Stimulated activated CD8-positive, alpha-beta memory T cell treated with anti-CD3 and anti-CD28 coated beads, Interleukin-15, amount 100 ng/mL, for 4 hours (primary cell): ENCODE measurements at places on chromosomes 3 and 15.

GRCh38 chr3:21668012-21668411, 83.0 kb downstream of the ZNF385D start:
- DNase-seq, result no peak

DNA sequence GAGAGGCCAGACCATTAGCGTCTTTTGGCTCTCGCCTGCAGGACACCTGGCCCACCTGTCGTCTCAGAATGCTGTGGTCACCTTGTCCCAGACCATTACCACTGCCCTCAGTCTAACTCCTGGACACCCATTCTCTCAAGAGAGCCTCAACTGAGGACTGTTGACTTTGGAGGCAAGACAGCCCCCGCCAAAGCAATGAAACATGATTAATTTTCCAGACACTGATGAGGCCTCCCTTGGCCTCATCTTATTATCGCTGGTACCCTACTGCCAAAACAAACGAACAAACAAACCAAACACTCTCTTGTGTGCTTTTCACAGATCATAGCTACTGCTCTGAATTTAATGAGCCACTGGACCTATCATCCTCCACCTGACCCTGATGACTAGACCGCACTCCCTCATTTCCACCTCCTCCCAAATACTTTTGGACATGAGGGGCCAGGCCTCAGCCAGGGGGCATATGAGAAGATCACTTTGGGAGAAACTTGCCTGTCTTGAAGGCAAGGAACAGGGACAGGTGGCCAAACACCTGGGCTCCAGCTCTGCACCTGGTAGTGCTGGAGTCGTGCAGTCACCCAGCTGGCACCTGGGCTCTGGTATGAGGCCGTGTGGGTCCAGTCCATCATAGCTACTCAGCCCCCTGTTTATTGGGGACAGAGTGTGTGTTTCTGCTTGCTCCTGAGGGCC, 27.6 kb downstream of the ALS2CL start:
- no peak for DNase-seq

GRCh38 chr15:83913034-83913632, 259.2 kb downstream of the ADAMTSL3 start:
- DNase-seq, result no peak

GRCh38 chr3:130480736-130481135, 36.2 kb upstream of the COL6A6 start:
- no peak for DNase-seq

DNA sequence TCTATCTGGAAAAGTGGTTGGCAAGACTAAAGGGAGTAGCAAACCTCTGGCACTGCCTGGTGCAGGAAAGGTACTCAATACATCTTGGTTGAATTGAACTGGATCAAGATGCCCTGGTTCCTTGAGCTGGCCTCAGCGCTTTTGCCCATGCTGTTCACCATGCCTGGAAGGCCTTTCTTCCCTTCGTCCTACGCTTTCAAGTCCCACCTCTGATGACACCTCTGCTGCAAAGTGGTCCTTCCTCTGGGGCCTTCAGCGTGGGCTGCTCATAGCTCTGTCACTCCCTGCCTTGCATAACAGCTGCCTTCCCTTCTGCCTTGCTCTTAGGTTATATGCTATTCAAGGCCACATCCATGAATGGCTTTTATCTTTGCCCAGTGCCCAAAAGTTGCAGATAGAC, 23.0 kb downstream of the ITGA11 start:
- DNase-seq, result no peak

- no peak for DNase-seq
These were observed 225.0 kb downstream of the EPHA3 start for GRCh38 chr3:89332386-89332785.

DNA sequence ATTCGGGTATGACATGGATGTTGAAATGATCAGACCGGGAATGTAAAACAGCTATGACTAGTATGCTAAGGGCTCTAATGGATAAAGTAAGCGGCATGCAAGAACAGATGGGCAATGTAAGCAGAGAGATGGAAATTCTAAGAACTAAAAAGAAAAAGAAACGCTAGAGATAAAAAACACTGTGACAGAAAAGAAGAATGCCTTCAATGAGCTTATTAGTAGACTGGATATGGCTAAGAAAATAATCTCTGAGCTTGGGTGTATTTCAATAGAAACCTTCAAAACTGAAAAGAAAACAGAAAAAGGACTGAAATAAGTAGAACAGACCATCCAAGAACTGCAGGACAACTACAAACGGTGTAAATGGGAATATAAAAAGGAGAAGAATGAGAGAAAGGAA, 101.2 kb downstream of the HES1 start:
- no peak for DNase-seq

GRCh38 chr3:152087153-152087552, 181.6 kb upstream of the MBNL1 start:
- no peak for DNase-seq

DNA sequence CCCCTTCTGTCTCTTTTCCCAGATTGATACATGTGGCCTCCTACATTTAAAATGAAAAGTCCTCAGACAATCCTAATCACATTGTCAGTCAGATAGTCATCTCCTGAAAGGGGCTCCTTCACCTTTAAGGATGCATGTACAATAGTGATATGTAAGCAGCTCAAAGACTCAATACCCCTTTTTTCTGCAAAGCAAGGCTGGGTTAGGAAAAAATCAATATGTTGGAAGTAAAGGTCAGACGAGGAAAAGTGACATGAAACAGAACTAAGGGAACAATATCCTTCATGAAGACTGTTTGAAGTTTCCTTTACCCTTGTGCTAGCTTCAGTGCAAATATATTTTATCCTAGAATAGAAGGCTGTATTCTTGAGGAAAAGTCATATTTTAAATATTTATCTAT, 539.3 kb downstream of the NR2F2 start:
- DNase-seq, result no peak

DNA sequence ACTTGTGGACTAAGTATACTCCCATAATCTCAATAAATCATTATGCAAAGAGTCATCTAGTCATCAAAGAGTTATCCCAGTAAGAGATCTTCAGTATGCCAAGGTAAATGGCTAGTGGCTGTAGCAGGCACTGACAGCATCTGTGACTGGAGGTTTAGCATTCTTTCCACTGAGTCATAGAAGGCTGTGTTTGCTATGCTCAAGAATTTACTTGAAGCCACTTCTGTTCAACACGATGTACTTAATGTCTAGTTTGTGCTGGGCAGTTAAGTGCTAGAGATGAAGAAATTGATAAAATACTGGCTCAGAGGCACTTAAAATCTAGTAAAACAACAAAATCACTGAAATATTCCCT, 13.0 kb downstream of the ZBED2 start:
- DNase-seq, result no peak

DNA sequence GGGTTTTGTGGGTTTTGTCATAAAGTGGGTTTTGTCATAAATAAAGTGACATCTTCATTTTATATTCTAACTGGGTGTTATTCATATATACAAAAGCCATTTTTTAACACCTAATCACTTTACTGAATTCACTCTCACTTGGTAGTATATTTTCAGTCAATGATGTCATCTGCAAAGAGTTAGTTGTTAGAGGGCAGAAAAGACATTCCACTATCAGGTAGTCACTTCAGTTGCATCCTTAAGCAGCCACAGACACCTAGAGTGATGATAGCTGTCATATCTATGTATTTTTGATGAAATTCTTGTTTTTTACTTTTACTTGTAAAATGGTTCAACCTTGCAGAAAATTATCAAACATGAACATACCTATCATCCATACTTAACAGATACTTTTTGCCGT, 89.0 kb downstream of the DHX36 start:
- DNase-seq, result no peak

GRCh38 chr15:80599359-80599758, 95.8 kb upstream of the ABHD17C start:
- no peak for DNase-seq

GRCh38 chr3:128786434-128787020, 60.5 kb downstream of the RAB7A start:
- no peak for DNase-seq

GRCh38 chr3:58243976-58244585, 6.5 kb downstream of the ABHD6 start:
- DNase-seq, result no peak

- no peak for DNase-seq
These were observed 155.2 kb downstream of the XXYLT1 start for GRCh38 chr3:195115600-195116406.

GRCh38 chr15:30042556-30042955, 40.2 kb upstream of the GOLGA8J start:
- no peak for DNase-seq

DNA sequence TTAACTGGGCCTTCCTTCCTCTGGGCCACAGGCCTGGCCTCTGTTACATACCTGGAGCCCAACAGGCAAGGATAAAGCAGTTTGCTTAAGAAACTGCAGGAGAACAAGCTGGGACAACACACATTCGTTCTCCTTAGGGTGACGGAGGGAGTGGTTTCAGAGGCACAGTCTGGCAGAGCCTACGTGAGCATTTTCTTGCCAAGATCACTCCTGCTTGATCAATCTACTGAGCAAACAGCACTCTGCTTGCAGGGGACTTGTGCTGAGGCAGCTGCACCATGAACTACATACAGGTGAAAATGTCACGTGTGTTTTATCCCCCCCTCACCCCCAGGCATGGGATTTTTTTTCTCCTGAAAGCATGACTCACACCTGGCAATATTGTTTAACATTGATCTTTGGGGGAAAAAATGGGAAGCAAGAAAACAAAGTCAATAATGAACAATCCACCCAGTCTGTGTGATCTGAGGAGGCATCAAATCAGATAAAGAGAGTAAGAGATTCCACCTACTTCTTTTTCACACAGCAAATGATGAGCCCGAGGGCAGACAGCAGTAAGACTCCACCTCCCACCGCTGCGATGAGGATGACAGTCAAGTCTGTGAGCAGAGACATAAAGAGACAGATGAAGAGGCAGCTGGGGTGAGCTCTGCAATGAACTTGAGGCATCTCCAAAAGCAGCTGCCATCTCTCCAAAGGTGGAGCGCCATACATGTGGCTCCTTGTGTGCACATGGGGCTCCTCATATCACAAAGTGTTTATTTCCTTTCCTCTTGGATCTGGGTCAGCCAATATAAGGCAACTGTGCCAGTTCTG, 57.4 kb downstream of the CDCP1 start:
- no peak for DNase-seq

- no peak for DNase-seq
These were observed 5.8 kb upstream of the DIS3L start for GRCh38 chr15:66287461-66288057.

DNA sequence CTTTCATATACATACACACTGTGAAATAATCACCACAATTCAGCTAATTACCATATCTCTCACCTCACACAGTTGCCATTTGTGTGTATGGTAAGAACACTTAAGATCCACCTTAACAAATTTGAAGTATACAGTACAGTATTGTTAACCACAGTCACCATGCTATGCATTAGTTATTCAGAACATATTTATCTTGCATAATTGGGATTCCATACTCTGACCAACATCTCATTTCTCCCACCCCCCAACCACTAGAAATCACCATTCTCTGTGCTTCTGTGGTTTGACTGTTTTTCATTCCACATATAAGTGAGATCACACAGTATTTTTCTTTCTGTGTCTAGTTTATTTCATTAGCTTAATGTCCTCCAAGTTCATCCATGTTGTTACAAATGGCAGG, 247.7 kb upstream of the CTNNB1 start:
- DNase-seq, result no peak

GRCh38 chr3:155682426-155683343, 62.2 kb downstream of the PLCH1 start:
- DNase-seq, result no peak

DNA sequence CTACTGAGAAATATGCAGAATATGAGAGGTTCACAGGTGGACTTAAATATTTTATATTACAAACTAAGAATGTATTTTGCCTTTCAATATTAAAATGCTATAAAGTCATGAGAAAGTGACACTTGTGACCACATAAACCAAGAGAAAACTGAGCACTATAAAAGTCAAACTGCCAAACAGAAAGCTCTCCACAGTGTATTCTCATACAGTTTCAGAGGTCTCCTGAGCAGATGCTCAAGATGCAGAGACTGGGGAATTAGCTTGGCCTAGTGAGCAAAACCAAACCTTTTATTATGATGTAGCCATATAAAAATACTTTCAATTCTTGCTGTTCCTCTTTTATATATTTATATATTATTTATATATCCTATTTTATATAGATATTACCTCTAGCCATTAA, 227.8 kb downstream of the TBC1D5 start:
- DNase-seq, result no peak

DNA sequence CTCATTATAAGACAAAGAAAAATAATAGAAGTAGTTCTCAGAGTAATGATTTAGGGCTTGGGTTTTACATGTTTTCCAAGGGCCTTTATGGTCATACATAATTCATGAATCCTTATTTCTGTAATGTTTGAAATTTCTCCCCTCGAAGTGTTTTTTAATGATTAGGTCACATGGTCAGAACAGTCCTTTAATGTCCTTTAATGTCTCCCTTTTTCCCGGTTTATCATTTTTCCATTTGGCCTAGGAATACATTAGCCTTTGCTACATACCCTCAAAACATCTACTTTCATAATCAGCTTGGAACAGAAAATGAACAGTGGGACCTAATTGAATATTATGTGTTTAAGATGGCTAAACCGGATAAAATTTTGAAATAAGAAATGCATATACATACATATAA, 159.9 kb upstream of the ROBO2 start:
- DNase-seq, result no peak

DNA sequence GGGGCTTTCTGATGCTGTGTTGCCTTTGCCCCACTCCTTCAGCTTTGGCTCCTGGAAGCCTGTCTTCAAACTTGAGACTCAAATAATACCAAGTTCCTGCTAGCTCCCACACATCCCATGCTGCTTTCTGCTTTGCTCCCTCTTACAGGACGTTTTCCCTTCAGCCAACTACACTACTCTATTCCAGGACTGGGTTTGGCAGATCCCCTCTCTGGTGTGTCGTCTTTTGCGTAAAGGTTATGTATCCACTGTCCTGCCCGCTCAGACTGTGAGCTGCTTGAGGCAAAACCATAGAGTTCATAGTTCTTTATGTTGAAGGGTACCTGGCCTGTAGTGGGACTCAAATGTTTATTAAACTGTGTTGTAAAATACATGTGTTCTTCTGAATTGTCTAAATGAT, 25.4 kb downstream of the PPP2R3A start:
- no peak for DNase-seq

- DNase-seq, result no peak
These were observed 104.3 kb upstream of the TSC22D2 start for GRCh38 chr3:150303768-150304167.

DNA sequence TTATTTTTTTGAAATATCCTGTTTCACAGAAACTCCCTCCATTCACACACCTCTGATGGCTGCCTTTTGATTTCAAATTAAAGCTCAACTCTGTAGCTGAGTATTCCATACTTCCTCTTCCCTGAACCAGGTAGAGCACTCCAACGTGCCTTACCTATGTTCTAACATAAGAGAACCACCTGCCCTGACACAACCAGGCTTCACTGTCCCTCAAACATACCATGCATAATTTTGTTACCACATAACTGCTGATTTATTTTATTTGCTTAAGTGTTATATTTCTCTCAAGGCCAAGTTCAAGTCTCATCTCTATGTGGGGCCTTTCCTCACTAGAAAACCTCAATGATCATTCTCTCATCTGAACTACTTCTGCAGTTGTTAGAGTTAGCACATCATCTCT, 209.7 kb downstream of the P3H2 start:
- no peak for DNase-seq

GRCh38 chr15:74307827-74308811, 59.3 kb downstream of the CYP11A1 start:
- DNase-seq, result no peak

GRCh38 chr3:42844815-42845214, 30.9 kb downstream of the CYP8B1 start:
- DNase-seq, result no peak
